Fibroblast of skin of left quadriceps (primary cell): ENCODE measurements at places on chromosomes 12 and 14.

- no peak for DNase-seq
Measured at GRCh38 chr14:104266631-104267575, 128.5 kb downstream of the KIF26A start.

- DNase-seq = no peak
Measured at GRCh38 chr12:60137513-60137912, 541.7 kb downstream of the SLC16A7 start.

GRCh38 chr14:61923348-61923747 is 161.1 kb downstream of the SNAPC1 start:
- DNase-seq = no peak

DNA sequence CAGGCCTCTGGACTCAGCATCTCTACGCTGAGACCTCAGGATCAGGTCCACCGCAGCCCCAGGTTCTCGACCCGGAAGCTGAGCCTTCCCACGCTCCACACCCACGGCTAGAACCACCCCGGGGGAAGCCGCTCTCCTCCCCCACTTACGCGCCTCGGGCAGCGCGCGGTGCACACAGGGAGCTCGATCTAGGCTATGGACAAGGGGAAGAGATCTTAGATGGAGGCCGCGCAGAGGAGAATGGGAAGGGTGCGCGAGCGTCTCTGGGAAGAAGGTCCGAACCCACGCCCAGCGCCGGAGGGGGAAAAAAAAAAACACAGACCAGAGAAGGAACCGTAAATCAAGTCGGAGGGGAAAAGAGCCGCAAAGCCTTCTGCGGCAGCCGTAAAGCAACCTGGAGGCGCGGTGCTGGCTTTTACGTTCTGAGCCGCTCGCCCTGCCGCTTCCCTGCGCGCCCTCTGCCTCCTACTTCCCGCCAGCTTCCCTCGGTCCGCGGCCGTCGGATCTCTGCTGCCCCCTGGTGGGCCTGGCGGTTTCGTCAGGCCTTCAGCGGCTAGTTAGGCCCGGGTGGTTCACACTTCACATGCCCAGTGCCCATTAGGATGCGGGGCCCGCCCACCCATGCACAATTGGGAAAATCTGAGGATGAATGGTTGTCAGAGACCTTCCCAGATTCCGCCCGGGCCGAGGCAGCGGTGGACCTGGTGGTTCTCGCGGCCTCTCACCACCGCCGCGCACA is at the start of gene RAD52:
Gene RAD52, minus strand, starts transcription at position 242 of the 739 bp plus-strand sequence. CDS start 16,636 bp downstream, outside the sequence.
- DNase-seq = peak; percentile 98

DNA sequence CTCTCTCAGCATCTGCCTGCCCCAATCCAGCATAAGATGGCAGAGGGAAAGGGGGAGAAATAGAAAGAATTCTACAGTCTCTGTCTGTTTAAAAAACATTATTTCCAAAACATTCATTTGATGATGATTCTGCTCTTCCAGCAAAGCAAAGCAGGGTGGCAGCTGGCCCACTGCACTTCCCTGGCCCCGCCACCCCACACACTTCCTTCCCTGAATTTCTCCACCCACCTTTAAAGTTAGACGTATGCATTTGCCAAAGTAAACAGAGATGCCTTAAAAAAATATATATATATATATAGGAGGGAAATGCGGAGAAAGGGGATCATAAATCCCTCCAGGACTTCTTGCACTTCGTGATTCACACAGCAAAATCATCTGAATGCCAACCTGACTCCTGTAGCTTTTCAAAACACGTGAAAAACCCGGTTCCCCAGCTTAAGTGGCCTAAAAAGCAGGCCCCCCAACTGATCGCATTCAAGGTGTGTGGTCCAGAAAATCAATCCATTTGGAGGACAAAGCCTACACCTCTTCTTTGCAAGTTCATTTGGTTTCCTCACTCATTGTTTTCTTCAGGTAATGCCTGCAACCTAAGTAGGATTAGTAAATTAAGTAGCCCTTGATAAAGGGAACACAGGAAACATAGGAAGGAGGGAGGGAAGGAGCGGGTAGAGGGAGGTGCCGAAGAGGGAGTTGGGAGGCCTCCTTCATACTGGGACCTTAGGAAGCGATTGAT is 68.8 kb downstream of the LLPH start:
- no peak for DNase-seq
